ENCODE measurements at places on chromosomes 1 and 21.

- no peak for DNase-seq
Observed at GRCh38 chr1:160472112-160472511, 50.9 kb downstream of the SLAMF6 start.

DNA sequence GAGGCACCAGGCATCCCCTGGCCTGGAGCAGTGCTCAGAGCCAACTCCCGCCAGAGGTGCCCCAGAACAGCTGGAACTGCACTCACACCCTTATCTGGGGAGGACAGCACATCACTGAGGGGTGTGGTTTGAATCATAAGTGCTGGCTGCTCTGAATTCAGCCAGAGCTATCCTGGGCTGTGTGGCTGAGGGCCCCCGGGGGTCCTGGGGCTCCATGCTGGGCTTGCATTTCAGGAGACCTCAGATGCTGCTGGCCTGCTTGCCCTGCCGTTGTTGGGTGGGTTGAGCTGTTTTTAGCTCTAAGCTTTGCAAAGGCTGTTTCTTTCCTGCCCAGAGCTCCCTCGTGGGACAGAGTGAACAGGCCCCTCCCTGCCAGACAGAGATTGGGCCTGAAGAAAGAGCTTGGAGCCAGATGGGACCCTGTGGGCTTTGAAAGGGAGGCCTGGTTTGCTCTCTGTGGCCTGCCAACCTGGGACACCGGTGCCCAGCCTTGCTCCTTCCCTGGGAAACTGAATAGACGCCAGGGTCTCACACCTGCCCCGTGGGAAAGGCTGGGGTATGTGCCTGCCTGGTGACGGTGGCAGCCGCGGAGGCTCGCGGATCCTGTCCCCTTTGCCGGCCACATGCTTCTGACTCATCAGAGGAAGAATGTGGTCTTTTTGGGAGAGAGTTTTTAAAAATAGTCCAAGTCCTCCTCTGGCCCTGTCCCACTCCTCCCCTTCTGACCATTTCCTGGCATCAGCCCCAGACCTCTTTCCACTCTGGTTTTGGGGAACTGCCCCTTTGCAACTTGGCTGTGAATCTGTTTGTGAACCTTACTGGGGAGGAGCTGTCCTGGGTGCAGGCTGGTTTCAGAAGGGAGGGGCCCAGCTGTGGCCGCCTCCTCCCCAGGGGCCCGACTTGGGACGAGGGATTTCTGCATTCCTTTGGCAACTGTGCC, 30.0 kb downstream of the ARHGEF10L start:
- DNase-seq, result no peak

DNA sequence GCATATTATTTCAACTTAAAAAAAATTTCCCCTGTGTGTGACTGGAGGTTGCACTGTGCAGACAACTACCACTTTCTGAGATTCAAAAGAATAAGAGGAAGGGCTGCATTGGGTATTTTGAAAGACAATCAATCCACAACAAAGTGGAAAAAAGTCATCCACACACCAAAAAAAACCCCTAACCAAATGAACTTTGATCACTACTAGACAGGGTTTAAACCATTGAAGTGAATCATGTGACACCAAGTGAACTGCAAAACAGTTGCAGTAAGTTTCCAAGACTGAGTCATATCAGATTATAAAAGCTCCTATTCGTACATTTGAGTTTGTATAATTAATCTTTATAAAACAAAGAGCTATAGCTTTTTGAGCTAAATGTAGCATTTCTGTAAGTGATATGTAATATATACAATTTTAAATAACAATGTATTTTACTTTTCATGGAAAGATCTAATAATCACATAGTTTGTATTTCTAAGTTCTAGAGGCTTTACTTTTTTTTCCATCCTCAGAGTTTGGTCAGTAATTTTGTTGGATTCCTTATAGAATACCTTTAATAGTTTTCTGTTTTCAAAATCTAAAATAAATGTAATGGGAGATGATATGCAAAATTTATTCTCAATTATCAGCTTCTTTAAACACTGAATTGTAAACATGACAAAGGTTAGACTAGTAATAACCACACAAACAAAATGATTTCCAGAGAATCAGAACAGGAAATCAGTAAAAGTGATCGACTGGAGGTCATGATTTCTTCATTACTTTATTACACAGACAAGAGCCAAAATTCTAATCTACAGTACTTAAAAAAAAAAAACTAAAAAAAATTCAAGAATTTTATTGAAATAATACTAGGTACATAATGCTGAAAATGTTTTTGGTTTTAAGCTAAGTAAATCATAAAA, 50.5 kb upstream of the GFI1 start:
- no peak for DNase-seq

- DNase-seq, result no peak
Observed at GRCh38 chr1:179029321-179029759, 3.6 kb downstream of the FAM20B start.

DNA sequence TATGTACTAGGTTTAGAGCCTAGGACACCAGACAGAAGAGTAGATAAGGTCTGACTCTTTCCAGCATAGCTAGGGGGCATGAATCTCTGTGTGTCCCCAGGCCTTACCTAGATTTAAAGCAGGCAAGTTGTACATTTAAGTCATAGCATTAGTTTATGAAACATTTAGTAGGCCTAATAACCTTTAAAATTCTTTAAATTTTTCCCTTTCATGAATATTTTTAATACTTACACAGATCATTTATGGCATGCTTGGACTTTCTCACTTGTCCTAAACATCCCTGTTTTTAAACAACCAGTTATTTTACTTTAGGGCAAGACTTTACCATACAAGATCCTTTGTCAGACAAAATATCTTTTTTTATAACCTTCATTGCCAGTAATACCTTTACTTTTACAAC, 258.4 kb upstream of the ZRANB2 start:
- no peak for DNase-seq

DNA sequence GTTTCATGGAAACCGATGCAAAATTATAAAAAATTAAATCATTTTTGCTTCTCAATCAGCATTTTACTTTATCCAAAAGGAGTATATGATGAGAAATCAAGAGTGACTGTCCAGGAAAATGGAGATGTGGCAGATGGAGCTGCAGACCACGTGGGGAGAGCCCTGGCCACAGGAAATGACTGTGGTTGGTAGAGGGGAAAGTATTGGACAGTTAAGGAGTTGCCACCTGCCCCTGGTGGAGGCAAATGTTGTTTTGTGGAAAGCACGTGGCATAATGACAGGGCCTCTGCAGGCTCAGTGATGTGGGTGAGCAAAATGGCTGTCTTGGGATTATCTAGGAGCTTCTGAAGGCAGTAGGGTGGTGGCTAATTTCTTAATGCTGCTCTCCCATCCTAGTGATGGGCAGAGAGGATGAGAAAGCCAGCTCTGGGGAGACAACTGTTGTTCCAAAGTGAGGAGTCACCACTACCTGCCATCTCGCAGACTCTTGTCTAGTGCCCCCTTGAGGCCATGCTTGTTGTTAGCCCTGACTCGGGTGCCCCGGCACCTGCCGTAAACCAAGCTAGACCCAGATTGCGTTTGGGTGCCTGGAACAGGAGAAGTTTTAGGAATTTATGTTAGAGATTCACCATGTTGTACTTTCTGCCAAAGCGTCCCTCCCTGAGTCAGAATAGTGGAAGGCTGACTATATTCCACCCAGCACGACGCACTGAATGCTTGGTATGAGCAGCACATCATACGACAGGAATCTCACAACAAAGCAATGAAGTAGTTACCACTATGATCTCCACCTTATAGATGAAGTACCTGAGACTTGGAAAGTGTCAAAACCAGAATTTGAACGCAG, 144.0 kb downstream of the ROR1 start:
- no peak for DNase-seq

DNA sequence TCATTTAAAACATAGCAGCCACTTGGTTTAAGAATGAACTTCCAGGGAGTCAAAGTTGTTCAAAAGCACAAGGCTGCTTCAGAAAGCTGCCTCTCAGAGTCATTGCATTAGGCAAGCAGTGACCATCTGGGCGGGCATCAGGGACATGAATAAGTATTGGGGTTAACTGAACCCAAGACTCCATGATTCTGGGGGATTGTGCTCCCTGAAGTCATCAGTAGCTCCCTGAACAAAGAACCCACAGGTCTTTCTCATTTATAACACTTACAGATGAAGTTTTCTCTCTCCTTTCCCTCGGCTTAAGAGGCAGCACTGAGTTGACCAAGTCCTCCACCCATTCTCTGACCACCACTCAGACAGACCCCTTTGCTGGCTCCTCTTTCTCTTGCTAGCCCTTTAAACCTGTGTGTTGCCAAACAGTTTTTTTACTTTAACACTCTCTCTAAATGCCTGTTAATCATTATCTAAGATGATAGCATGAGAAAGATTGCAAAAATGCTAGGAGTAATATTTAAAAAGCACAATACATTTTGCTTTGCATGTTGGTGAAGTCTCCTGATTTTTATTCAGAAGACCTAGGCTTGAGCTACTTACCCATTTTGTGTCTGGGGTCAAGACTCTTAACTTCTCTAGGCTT, 77.0 kb upstream of the ARHGAP29 start:
- DNase-seq, result no peak

DNA sequence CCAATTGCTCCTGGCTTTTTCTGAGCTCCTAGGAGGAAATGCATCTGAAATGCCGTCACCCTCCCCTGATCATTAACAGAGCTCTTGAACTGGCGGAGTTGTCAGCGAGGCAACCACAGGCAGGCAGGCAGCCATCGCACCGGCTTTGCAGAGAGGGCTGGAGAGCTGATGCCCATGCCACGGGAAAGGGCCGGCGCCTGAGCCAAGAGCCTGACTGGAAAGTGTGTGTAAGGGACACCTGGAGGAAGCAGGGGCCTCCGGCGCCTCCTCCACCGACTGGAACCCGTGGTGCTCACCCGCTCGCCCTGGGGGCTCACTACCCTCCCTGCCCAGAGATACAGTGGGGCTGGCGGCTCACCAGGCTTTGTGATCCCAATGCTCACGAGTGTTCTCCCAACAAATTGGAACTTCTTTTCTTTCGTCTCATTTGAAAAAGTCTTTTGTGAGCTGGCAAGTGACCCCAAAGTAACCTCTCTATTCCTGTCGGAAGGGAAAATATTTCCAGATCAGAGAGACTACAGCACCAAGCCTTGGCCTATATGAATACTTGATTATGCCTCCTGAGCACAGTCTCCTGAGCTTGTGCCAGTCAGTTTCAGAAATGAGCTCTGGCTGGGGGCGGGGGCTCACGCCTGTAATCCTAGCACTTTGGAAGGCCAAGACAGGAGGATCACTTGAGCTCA, 97.7 kb upstream of the SLC25A33 start:
- no peak for DNase-seq

DNA sequence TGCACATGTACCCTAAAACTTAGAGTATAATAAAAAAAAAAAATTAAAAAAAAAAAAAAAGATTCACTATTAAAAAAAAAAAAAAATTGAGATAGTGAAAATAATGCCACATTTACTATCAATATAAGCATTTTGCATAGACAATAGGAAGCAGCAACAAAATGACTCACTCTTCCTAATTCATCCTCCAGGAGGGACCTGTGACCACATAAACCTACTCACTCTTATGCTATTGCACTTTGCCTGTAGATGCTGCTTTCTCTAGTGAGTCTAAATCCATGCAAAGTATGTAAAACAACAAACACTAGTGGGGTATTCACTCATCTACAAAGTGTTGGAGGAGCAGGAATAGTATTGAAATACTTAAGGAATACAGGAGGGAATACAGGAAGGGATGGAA, 2.9 kb downstream of the OR10J5 start:
- DNase-seq, result no peak

DNA sequence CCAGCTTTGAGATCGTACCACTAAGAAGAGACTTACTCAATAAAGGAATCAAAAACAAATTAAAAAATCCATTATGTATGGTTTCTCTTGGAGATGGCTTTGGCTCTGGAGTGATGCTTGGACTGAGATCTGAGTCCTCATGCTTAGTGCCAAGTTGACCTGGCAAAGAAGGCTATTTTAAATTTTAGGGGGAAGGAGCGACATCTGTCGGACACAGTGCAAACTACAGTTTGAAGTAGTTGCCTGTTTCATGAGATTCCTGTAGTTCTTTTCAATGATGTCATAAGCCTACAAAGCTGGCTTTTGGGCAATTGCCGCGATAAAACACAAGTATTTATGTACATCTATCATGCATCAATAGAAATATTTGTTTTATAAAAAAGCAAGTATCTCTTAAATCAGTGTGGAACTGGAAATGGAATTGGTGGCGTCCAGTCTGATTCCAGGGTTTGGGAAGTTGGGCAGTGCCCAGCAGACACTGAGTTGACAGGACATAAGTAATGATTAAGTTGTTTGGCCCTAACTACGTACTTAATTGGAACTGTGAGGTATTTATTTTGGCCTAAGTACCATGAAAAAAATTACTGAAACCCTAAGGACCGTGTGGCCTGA, 50.0 kb downstream of the TBCE start:
- DNase-seq, result peak; percentile 80

DNA sequence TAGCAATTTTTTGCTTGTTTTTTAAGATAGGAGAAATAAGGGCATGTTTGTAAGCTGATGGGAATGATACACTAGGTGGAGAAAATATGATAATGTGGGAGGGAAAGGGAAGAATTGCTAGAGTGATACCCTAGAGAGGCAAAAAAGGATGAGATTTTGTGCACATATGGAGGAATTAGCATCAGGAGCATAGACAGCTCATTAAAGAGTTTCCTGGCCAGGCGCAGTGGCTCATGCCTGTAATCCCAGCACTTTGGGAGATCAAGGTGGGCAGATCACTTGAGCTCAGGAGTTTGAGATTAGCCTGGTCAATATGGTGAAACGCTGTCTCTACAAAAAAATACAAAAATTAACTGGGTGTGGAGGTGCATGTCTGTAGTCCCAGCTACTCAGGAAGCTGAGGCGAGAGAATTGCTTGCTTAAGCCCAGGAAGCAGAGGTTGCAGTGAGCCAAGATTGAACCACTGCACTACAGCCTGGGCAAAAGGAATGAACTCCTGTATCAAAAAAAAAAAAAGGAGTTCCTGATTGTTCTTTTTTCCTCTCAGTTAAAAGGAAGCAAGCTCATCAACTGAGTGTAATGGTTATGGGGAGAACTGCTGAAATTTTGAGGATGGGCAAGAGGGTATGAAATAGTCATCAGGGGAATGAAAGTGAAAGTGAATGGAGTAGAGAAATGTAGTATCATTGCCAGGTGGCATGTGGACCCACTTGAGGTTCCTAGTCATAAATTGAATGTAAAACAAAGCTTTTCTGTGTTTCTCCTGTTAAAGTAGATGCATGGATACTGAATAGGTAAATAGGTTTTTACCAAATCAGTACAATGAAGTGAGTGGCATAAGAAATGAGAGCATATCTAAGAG, 35.5 kb downstream of the SH3GLB1 start:
- no peak for DNase-seq

- DNase-seq, result peak; percentile 52
Observed at GRCh38 chr21:33101300-33101911, 31.5 kb downstream of the OLIG1 start.

Data from activated effector memory CD4-positive, alpha-beta T cell treated with anti-CD3 and anti-CD28 coated beads, Interleukin-2, amount 50 U/mL, for 16 hours (primary cell).